Activated naive CD4-positive, alpha-beta T cell (primary cell): ENCODE measurements at places on chromosomes 6 and 20.
A peak's percentile ranks its signal among the peaks of the same experiment; 100 is the strongest.

DNA sequence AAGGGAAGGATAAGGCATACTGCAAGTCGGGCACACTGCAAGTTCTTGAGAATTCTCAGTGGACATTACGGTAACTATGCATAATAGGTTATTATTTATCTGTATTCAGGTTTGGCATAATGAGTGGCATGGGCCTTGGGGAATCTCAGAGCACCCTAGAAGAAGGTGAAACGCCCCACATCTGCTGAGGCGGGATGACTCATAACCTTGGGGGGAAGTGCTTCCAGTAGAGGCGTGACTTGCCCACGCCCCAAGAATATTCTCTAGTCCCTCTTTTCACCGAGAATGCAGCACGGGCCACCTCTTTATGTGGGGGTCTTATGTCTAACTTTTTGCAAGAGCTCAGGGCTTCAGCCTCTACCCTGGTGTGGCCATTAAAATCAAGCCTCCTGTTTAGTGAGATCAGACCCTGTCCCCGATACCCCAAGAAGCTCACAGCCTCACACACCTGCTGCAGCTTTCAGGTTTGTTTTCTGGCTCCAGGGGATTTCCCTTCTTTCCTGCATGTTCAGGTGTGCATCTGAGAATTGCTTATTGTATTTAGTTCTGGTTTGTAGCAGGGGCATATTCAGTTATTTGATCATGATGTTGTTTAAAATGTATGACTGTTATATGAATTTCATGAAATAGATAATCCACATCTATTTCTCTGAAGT is 19.1 kb downstream of the ZFP64 start:
- no peak for DNase-seq

- no peak for DNase-seq
Measured at GRCh38 chr20:11814267-11814666, 103.4 kb upstream of the BTBD3 start.

DNA sequence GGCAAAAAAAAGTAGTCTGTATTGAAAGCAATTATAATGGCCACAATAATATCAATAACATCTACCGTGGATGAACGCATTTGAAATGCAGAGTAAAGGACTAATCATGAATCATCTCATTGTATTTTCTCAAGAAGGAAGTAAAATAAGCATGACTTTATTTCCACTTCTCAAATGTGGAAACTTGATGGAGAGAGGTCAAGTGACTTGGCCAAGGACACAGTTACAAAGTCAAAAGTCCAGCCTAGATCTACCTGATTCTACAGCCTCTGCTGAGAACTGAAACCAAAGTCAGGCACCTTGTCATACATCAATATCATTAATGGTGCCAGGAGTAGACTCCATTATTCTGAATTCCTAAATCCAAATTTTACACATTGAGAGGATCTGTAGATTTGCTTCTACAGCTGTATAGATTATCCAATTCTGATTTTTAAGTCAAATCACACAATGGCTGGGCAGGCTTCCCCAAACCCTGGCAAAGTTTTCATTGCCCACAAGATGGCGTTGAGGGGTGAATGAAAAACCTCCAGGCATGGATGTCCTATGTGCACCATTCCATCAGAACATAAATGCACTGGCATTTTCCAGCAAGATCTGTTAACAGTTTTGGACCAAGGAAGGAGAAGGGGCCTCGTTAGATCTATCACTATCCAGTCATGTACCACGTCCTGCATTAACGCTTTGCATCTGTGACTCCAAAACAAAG is 423.1 kb downstream of the MAFB start:
- no peak for DNase-seq

GRCh38 chr6:160077526-160077925 is 44.1 kb upstream of the SLC22A1 start:
- no peak for DNase-seq

DNA sequence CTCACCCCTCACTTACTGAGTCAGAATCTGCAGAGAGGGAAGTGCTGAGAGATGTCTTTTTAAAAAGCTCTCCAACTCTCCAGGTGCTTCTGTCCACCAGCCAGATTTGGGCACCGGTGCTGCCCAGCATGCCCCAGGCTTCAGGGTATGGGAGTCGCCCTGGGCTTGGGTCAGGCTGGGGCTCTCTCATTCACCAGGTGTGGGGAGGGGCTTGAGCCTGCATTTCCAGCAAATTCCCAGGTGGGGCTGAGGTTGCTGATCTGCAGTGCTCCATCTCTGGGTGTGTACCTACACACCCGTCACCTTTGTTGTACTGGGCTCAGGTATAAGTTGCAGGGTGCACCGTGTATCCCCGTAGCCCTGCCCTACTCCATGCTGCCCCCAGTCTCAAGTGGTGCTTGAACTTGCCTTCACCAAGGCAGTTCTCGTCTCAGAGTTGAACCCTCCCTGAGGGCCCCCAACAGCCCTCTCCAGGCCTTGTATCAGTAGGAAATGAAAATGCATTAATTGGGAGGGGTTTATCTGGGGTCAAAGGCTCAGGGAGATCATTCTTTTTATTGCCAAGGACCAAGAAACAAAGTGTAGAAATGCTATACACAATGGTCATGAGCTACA is 23.5 kb downstream of the PPP1R3G start:
- no peak for DNase-seq

DNA sequence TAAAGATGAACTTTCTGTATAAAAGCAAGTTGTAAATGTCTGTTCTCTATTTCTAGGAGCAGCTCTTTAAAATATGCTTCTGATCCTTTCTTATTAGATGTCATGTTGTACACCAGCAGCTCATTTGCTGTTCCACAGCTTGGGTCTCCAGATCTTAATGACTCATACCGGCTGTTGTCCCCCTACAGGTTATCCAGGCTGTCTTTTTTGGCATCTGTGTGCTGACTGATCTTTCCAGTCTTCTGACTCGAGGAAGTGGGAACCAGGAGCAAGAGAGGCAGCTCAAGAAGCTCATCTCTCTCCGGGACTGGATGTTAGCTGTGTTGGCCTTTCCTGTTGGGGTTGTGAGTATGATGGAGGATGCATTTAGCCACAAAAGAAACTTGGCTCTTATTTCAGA is 76.0 kb downstream of the AIG1 start:
- no peak for DNase-seq

DNA sequence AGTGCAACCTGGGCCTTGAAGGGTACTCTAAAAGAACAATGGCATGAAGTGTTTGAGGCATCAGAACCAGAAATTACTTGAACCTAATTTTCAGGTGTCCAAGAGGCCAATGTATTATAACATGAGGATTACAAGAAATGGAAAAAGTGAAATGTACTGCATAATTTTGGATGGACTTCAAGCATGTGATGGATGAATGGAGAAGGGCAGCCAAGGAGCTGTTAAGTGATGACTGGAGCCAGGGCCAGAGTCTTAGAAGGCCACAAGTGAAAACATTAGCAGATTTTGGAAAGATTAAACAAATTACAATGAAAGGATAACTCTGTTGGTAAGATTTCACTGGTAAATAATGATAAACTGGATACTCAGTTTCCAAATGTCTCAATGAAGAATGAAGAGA is 738.2 kb downstream of the CD109 start:
- DNase-seq, result no peak

GRCh38 chr6:75155631-75156030 is 50.2 kb downstream of the COL12A1 start:
- DNase-seq, result no peak

DNA sequence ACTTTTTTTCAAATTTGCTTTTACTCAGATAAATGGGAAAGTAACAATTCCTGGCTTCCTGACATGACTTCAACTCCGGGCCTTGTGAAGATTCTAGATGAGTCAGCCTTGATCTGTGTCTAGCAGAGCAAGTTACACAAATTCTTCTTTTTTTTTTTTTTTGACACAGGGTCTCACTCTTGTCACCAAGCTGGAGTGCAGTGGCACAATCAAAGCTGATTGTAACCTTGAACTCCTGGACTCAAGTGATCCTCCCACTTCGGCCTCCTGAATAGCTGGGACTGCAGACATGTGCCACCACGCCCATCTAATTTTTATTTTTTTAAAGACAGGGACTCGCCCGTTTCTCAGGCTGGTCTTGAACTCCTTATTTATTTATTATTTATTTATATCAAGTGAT is 7.3 kb upstream of the ARHGAP18 start:
- no peak for DNase-seq

GRCh38 chr6:106540907-106541306 is 88.4 kb downstream of the RTN4IP1 start:
- DNase-seq, result no peak

- no peak for DNase-seq
Measured at GRCh38 chr6:81067057-81067456, 685.4 kb downstream of the TENT5A start.

GRCh38 chr20:38426006-38426897 is 8.9 kb downstream of the SNHG17 start:
- DNase-seq, result no peak

- no peak for DNase-seq
Measured at GRCh38 chr6:129209355-129209754, 326.4 kb downstream of the LAMA2 start.

- DNase-seq, result no peak
Measured at GRCh38 chr6:130742131-130742681, 85.0 kb upstream of the SMLR1 start.

DNA sequence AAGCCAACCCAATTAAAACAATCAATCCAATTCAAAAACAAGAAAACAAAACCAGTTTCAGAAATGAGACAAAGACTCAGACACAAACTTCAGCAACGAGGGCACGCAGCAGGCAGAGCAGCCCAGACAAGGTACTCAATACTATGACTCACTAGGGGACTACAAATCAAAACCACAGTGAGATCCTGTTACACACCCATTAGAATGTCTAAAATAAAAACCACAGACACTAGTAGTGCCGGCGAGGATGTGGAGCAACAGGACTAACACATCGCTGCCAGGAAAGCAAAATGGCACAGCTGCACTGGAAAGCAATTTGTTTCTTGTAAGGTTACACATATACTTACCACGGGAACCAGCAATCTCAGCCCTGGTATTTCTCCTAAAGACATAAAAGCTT is 28.4 kb upstream of the MAS1L start:
- no peak for DNase-seq

DNA sequence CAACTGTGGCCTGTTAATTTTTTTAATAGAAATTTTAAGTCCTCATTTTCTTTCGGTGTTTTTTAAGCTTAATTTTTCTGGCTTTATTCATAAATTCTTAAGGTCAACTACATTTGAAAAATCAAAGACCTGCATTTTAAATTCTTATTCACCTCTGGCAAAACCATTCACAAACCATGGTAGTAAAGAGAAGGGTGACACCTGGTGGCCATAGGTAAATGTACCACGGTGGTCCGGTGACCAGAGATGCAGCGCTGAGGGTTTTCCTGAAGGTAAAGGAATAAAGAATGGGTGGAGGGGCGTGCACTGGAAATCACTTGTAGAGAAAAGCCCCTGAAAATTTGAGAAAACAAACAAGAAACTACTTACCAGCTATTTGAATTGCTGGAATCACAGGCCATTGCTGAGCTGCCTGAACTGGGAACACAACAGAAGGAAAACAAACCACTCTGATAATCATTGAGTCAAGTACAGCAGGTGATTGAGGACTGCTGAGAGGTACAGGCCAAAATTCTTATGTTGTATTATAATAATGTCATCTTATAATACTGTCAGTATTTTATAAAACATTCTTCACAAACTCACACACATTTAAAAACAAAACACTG is 10.1 kb downstream of the HFE start:
- DNase-seq, result peak; percentile 39

DNA sequence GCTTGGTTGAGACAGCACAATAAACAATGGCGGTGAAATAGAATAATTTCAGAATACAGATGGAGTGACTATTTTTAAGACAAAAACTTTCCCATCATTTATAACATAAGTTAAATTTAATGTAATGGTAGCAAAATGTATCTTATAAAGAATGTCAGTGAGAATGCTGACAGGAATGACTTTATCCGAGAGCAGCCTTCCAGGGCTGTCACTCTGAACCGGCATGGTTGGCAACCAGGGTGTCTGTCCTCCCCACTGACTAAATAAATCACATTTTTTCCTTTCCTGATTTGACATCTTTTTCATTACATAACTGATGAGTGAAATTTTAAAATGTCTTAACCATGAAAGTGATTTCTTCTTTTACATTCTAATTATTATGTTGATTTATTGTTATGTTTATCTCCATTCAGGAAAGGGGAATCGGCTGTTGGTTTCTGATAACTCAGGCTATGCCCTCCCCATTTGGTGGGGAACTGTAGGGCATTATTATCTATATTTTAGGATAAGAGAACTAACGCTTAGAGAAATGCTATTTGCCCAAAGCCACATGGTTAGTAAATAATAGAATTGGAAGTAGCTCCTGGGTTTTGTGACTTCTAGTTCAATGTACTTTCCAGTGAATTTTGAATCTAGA is 109.2 kb upstream of the OGFRL1 start:
- DNase-seq, result no peak

- DNase-seq, result no peak
Measured at GRCh38 chr6:67112120-67112519, 1405.1 kb upstream of the EYS start.

- DNase-seq, result no peak
Measured at GRCh38 chr6:90315354-90315950, 18.8 kb upstream of the BACH2 start.

GRCh38 chr6:158066136-158066781 is 84.6 kb downstream of the SYNJ2 start:
- DNase-seq, result no peak

- no peak for DNase-seq
Measured at GRCh38 chr6:41785689-41786450, 1.6 kb upstream of the TOMM6 start.

- no peak for DNase-seq
Measured at GRCh38 chr6:44304282-44305199, 8.6 kb downstream of the AARS2 start.

DNA sequence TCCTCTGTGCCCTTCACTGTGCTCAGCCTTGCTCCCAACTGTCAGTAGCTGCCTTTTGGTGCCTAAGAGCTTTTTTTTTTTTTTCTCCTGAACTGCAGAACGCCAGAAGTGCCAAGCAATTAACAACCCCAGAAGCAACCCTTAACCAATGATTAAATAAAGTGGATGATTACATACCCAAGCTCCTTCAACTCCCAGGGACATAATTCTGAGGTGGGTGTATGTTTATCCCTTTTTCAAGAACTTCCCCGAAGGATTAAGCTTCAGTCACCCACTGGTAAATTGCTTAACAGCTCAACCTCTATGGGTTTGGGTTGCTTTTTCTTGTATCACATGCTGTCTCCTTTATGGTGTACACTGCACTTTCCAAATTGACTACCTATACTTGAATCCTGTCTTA is 41.1 kb downstream of the KLHL31 start:
- no peak for DNase-seq

- no peak for DNase-seq
Measured at GRCh38 chr6:100559859-100560258, 95.1 kb upstream of the SIM1 start.

GRCh38 chr6:161141173-161141572 is 132.7 kb downstream of the AGPAT4 start:
- no peak for DNase-seq
